ENCODE measurements at places on chromosomes 12 and 14.

- DNase-seq: no peak
Observed at GRCh38 chr12:130970908-130971233, 17.2 kb downstream of the ADGRD1 start.

DNA sequence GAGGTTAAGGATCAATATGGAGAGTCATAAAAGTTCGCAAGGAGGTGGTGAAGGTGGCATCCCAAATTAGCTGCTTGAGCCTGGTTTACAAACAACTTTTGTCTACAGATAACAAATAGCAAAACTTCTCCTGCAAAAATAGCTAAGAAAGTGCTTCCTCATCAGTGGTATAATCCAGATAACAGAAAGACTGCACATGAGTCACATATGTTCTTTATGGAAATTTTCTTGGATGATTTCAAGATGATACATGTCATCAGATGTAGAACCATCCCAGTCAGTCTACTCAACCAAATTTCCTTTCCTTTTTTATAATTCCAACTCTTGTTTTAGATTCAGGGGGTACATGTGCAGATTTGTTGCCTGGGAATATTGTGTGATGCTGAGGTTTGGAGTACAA is 133.0 kb downstream of the BTG1 start:
- DNase-seq: no peak

- no peak for DNase-seq
Observed at GRCh38 chr12:49554266-49554665, 13.7 kb downstream of the MCRS1 start.

- no peak for DNase-seq
Observed at GRCh38 chr14:75196468-75196867, 20.1 kb upstream of the TMED10 start.

- DNase-seq: no peak
Observed at GRCh38 chr12:100942984-100943749, 148.6 kb downstream of the ANO4 start.

DNA sequence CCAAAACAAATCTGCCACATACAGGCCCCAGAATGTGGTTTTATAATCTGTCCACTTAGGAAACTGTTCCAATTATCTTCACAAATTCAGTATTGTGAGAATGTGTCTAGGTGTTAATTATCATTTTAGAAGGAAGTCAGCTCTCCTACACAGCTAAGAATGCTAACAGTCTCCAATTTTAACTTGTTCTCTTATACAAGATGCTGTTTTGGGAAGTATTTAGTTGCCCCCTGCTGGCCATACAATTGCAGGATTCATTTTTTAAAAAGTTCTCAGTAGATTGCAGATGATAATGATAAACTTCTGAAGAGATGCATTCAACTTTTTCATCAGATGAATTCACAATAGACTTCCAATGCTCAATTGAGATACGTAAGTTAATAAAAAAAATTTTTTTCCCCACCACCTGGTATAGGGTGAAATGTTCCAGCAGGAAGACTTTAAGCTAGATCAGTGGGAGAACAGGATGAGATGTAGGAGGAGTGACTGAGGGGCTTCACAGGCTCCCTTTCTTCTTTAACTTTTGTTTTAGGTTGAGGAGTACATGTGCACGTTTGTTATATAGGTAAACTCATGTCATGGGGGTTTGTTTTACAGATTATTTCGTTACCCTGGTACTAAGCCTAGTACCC is 27.3 kb upstream of the OSBPL8 start:
- peak; percentile 35 for DNase-seq

- DNase-seq: no peak
Observed at GRCh38 chr12:113190761-113191160, 5.2 kb downstream of the RITA1 start.

GRCh38 chr14:35386673-35387125 is 17.9 kb downstream of the NFKBIA start:
- no peak for DNase-seq

- DNase-seq: no peak
Observed at GRCh38 chr14:80233470-80234089, 22.3 kb upstream of the DIO2 start.

GRCh38 chr12:10672231-10672868 is 1.5 kb downstream of the STYK1 start:
- DNase-seq: no peak

- DNase-seq: peak; percentile 69
Observed at GRCh38 chr12:52539083-52539820, 13.7 kb downstream of the KRT71 start.

DNA sequence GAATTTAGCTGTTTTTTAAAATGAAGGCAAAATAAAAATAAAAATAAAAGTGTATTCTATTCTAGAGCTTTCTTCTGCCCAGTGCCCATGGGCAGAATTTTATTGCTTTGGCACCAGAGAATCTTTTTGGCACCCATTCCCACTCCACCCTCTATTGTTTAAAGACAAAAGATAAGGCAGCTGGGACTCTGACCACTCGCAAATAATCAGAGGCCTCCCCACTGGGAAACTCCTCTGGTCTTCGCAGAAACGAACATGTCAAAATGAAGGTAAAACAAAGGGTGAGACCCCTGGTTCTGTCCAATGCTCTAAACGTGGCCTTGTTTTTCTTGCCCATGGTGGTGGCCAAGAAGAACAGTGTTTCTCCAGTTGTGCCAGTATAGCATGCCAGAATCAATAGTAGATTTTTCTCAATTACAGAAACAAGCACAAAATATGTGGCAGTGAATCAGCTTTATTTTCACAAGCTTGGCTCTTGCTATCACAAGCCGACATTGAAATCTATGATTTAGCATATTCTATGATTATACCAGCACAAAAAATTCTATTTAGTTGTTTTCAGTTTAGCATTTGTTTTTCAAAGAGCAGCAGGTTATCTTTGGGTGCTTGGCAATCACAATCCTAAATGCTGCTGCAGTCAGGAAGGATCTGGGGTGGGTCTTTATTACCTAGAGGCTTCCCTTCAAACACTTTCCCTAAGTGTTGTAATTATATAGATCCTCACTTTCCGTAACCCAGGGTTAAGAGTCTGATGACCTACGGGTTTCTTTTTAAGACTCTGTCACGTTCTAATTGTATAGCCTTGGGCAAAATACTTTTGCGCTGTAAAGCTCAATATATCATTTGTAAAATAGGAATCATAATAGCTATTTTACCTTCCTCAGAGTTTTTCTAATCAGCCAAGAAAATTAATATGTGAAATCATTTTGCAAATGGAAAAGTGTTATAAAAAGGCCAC is 50.5 kb downstream of the KITLG start:
- DNase-seq: no peak

DNA sequence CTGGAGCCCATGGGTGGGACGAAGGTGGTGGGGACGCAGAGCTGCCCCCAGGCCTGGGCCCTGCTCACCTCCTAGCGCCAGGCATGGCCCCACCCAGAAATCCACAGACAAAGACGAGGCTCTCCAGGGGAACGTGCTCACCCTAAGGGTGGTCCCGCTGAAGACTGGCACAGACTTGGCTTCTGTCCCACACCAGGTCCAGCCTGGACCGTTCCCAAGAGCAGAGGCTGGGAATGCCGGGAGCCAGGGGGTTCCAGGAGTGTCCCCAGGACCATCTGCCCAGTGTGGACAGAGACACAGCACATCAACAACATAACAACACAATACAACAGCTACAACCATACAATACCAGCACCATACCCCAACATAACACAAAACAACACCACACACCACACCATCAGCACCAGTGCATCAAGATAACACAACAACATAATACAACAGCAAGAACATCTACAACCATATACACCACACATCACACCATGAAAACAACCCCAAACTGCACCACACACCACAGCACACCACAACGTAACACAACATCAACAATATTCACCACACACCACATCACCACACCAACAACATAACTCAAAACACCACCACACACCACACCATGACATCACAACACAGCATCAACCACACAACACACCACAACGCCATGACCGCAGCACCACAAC is 329.6 kb downstream of the ADGRD1 start:
- DNase-seq: no peak

DNA sequence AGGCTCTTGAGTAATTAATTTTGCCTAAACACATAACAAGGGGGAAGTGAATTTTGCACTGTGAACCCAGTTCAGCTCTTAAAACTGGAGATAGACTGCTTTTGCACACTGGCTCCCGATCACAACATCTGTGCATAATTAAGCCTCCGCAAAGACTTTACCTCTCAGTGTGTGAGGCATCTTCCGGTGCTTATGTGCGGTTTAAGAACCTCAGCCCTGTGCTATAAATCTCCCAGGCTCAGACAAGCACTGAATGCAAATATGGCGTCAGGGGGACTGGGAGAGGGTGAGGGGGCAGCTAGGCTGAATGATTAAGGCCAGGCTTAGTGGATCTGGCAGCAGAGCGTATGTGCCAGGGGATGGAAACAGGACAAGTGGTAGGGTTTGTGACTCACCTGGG is 103.3 kb downstream of the ADCK1 start:
- peak; percentile 59 for DNase-seq

- DNase-seq: no peak
Observed at GRCh38 chr12:124928095-124928911, 13.9 kb upstream of the UBC start.

DNA sequence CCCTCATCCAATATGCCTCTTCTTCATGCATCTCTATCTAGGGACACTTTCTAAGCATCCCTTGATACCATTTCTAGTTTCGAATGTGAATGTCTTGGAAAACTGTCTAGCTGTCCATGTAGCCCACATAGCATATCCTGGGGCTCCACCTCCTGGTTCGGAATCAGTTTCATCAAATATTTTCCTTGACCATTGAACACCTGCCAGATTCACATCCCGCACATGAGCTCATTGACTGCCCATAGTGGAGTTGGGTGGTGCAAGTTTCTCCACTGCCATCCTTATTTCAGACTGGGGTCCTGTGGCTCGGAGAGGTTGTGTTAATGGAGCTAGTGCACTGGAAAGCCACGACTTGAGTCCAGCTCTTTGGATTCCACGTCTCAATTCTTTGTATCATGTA is 58.6 kb upstream of the TMEM263 start:
- DNase-seq: no peak

DNA sequence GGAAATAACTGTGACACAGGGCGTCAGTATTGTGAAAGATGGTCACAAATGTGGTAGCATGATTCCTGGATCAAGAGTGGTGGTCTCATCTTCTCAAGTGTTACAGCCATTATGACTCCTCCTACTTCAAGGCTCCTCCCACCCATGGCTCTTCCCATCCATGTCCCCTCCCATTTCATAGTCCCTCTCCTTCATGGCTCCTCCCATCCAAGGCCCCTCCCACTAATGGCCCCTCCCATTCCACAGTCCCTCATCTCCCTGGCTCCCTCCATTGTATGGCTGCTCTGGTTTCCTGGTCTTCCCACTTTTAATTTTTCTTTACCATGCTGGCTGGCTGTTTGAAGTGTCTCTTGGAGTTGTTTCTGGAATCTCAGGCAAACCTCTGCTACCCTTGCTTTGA is 1375.2 kb upstream of the TMEM132C start:
- DNase-seq: no peak

DNA sequence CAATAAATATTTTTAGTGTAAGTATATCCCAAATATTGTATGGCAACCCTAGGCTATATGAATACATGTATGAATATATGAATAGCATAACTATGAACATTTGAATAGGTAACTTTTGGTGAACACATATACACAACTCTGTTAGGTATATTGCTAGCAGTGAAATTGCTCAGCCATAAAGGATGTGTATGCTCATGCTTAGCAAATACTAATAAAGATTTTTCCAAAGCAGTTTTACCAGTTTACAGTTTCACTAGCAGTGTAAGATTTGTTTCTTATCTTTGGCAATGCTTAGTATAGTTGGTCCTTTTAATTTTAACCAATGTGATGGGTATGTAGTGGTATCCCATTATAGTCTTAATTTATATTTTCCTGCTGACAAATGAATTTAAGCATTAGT is 5.3 kb upstream of the DAAM1 start:
- DNase-seq: no peak

DNA sequence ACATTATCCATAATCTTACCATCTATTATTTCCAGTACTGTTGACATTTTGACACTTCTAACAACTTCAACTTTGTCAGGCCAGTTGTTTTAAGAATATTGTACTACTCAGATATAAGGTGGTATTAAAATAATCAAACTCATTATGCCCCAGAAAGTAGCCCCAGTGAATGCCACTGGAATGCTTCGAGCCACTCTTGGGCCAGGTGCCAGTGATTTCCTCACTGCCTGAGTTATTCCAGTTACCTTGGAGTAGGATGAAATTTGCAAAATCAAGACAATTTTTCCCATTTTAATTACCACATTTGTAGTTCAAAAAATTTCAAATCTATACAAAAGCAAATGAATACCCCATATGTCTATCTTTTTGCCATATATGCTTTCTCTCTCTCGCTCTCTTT is 9.2 kb downstream of the CIPC start:
- no peak for DNase-seq

DNA sequence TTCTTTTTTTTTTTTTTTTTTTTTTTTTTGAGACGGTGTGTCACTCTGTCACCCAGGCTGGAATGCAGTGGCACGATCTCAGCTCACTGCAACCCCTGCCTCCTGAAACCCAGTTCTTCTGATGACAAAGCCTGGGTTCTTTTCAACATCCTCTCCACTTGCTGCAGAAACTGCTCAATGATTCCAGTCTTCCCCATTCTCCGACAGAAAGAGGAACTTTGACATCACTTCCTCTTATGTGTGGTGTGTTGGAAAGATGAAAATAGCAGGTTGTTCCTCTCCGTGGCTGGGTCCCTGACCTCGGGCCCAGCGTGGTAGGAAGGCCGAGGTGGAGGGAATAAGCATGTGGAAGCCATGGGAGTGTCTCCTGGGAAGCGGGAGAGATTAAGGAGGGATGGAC is 198.4 kb downstream of the PHETA1 start:
- no peak for DNase-seq

DNA sequence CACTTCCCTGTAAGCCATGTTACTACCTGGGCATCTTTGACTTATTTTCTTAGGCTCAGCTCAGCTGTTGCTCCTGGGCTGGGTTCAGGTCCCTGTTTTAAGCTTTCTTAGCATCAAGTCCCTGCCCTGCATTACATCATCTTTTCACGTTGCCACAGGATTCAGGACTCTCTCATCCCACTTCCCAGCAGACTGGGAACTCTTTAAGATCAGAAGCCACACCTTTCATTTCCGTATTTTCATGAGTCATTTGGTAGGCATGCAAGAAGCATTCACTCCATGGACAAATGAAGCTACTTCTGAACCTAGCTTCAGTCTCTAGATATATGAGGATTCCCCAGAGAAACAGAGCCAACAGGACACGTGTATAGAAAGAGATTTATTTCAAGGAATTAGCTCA is 726.8 kb downstream of the VRK1 start:
- no peak for DNase-seq

GRCh38 chr12:39682689-39683477 is 63.3 kb upstream of the ABCD2 start:
- DNase-seq: no peak

GRCh38 chr14:69571449-69572029 is 3.1 kb downstream of the CCDC177 start:
- DNase-seq: no peak

GRCh38 chr14:93997916-93998870 is 1.1 kb downstream of the CCDC197 start:
- DNase-seq: no peak

DNA sequence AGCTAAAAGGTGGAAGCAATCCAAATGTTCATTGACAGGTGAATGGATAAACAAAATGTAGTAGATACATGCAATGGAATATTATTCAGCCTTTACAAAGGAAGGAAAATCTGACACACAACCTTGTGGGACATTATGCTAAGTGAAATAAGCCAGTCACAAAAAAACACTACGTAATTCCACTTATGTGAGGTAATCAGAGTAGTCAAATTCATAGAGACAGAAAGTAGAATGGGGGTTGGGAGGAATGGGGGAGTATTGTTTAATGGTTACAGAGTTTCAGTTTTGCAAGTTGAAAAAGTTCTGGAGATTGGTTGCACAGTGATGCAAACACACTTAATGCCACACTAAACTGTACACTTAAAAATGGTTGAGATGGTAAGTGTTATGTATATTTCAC is 62.8 kb downstream of the LIN52 start:
- DNase-seq: no peak
